ENCODE measurements at places on chromosomes 7 and 10. TPM values are rescaled to one million over a fixed set of nuclear protein-coding genes. Genes with fewer than 3 reads are reported as not detected.

DNA sequence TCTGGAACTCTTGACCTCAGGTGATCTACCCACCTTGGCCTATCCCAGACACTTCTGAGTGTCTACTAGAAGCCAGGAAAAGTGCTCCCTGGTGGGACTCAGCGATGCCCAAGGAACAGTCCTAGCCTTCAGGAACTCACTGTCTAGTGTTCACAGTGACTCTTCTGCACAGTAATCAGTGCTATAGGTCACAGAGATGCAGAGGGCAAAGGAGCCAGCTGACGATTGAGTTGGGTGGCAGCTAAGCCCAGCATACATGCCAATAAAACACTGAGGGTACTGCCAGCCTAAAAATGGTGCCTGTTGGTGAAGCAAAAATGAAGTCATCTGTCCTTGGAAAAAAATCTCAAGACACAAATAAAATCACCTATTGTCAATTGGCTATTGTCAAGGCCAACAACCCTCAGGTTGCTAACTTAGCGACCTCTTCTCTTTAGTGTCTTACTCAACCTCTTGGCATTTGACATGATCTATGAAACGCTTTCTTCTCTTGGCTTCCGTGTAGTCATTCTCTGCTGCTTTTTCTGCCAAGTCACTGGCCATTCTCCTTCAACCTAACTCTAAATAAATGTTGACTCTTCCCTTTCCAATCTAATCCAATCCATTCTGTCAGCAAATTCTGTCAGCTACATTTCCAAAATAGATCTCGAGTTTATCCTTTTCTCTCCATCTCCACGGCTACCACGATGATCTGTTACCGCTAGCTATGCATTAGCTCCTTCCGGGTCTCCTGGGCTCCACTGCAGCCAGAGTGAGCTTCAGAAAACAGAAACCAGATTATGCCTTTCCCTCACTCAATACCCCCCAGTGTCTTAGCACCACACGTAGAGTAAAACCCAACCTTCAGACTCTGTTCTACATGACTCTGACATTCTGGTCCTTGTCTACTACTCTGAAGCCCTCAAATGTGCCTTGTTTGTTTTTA, 99.2 kb downstream of the ATXN7L1 start:
- no peak for DNase-seq

ADAP1 gene
- 22.3 TPM for polyA plus RNA-seq

DNA sequence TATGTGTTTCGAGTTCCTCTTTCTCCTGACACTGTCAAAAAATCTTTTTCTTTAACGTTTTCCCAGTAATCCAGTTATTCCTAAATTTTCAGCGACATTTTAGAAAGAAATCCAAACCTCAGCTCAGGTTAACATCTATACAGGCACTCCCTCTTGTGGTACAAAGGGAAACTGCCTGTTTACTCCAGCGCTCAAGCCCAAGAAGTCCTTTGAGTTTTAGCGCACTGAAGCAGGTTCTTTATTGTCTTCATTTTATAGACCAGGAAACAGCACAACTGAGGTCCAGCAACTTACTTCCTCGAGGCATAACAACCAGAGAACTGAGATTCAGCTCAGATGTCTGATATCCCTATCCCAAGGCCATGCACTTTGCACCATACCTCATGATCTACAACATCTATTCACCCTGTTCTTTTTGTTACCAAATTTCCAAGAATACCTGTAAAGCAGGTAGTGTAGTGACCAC, 287.2 kb upstream of the MKLN1 start:
- peak; percentile 46 for DNase-seq

DNA sequence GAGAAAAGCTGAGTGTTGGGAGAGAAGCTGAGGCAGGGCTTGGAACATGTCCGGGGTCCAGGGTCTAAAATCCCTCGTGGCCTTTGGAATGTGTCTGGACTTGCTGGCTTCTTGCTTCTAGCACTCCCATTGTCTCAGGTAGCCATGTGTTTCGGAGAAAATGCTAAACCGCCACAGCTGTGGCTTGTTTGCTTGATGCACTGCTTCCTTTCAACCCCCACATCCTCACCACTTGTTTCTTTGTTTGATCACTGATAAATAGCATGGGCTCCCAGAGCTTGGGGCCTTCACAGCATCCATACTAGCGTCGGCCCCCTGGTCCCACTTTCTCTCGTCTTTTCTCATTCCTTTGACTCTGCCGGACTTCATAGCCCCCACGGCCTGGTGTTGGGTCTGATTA, 102.7 kb downstream of the ANKRD26 start:
- no peak for DNase-seq

- no peak for DNase-seq
Measured at GRCh38 chr7:115476671-115477181, 553.8 kb downstream of the TFEC start.

GRCh38 chr7:116224492-116225098, 14.3 kb downstream of the TES start:
- no peak for DNase-seq

DNA sequence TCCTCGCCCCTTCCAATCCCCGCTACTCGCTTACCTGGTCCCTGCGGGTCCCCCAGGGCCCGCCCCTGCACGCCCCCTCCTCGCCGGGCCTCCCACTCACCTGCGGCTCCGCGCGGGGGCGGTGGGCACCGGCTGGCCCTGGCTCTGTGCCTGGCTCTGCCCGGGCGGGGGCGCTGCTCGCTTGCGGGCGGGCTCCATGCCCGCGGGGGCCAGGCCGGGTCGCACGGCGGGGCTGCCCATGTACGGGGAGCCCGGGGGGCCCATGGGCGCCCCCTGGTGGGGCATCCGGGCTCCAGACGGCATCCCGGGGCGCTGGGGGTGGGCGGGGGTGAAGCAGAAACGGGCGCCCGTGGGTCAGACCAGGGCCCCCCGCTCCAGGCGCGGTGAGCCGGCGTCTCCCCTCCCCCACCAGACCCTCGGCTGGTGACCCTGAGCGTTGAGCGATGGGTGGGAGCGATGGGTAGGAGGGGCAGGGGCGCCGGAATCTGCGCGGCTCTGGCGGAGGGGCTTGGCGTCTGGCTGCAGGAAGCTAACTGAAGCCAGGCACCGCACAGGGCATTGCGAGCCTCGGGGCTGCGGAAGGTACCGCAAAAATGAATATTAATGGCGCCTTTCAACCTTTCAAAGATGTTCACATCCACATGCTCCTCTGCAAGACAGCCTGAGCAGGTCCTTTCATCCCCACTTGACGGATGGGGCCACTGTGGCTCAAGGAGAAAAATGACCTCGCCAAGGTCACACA, 3.0 kb downstream of the SMARCD3 start:
- no peak for DNase-seq
